Central memory CD8-positive, alpha-beta T cell (primary cell): ENCODE measurements at places on chromosomes 2 and 18.

- no peak overlapping the region for H3K27ac ChIP-seq
- H3K4me3 ChIP-seq: no peak overlapping the region
- H3K4me1 ChIP-seq: no peaks in the 10 kb centered on the region
- H3K27me3 ChIP-seq: no peaks in the 10 kb centered on the region
- H3K36me3 ChIP-seq: peaks cover 2% of the 10 kb centered on the region
- no peak for DNase-seq
Measured at GRCh38 chr2:97267411-97268074, 154.6 kb downstream of the ANKRD36 start.

GRCh38 chr18:14086458-14087231 is 45.6 kb downstream of the ZNF519 start:
- H3K4me3 ChIP-seq: no peak overlapping the region
- H3K27me3 ChIP-seq: no peaks in the 10 kb centered on the region
- H3K36me3 ChIP-seq: no peaks in the 10 kb centered on the region
- H3K4me1 ChIP-seq: no peaks in the 10 kb centered on the region

GRCh38 chr2:217790681-217791392 is 212.0 kb downstream of the TNS1 start:
- H3K4me3 ChIP-seq: peak overlapping the region; percentile 66
- no peak for DNase-seq
- peaks cover 26% of the 10 kb centered on the region for H3K4me1 ChIP-seq
- peaks cover 2% of the 10 kb centered on the region for H3K36me3 ChIP-seq
- H3K27me3 ChIP-seq: peaks cover 9% of the 10 kb centered on the region

- no peaks in the 10 kb centered on the region for H3K4me1 ChIP-seq
- no peaks in the 10 kb centered on the region for H3K27me3 ChIP-seq
- DNase-seq: no peak
- H3K36me3 ChIP-seq: no peaks in the 10 kb centered on the region
- H3K4me3 ChIP-seq: no peak overlapping the region
Measured at GRCh38 chr2:163778045-163778781, 42.4 kb upstream of the FIGN start.

DNA sequence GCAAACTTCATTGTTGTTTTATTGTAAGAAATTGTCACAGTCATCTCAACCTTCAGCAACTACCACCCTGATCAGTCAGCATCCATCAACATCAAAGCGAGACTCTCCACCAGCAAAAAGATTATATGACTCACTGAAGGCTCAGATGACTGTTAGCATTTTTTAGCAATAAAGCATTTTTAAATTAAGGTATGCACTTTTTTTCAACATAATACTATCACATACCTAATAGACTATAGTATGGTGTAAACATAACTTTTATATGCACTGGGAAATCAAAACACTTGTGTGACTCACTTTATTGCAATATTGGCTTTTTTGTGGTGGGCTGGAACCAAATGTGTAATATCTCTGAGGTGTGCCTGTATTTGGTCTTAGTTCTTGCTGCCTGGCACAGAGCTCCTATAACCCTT is 15.6 kb downstream of the SCN1A start:
- H3K36me3 ChIP-seq: no peaks in the 10 kb centered on the region
- H3K27me3 ChIP-seq: no peaks in the 10 kb centered on the region
- DNase-seq: no peak

GRCh38 chr2:138193416-138194213 is 229.3 kb downstream of the HNMT start:
- no peaks in the 10 kb centered on the region for H3K36me3 ChIP-seq
- H3K4me3 ChIP-seq: no peak overlapping the region
- no peaks in the 10 kb centered on the region for H3K4me1 ChIP-seq
- no peak overlapping the region for H3K27ac ChIP-seq
- H3K27me3 ChIP-seq: no peaks in the 10 kb centered on the region
- DNase-seq: no peak

GRCh38 chr18:35131387-35132020 is 90.3 kb downstream of the MAPRE2 start:
- H3K36me3 ChIP-seq: peaks cover 43% of the 10 kb centered on the region
- peaks cover 8% of the 10 kb centered on the region for H3K4me1 ChIP-seq
- H3K27me3 ChIP-seq: no peaks in the 10 kb centered on the region
- no peak for DNase-seq
- peak overlapping the region; percentile 80 for H3K27ac ChIP-seq
- no peak overlapping the region for H3K4me3 ChIP-seq

DNA sequence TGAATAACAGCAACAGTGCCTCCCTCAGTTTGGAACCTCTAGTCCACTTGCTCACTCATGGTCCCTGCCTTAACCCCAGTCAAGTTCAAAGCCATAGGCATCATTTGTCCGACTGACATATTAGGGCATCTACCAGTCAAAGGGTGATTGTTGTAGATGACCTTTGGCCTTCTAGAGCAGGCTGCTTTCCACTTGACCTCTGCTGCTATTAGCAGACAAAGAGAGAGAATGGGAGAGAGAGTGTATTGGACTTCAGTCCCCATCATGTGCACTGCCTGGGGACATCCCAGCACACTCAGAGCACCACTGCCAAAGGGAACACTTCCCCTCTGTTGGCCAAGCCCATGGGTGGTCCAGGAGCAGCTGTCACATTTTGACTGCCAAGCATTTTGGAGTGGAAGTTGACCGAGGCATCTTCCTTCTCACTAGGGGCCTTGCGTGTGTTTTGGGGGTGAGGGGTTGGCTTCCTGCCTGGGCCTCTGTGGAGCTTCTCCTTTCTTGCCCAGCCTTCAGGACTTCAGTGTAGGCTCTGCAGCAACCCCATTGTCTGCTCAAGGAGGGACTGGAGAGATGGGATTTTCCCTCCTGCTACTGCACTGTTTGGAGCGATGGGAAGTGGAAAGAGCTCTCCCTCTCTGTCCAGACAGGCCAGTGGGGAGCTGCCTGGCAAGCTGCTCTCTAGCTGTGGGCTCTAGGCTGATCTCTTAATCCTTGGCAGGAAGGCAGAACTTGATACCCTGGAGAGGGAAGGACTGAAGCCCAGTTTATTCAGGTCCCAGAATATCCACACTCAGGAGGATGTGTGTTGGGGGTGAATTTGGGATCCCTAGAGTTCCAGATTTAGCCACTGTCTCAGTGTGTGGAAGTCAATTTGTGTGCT is 68.1 kb downstream of the TMEM247 start:
- no peak for DNase-seq
- H3K36me3 ChIP-seq: peaks cover 17% of the 10 kb centered on the region
- peaks cover 75% of the 10 kb centered on the region for H3K4me1 ChIP-seq

DNA sequence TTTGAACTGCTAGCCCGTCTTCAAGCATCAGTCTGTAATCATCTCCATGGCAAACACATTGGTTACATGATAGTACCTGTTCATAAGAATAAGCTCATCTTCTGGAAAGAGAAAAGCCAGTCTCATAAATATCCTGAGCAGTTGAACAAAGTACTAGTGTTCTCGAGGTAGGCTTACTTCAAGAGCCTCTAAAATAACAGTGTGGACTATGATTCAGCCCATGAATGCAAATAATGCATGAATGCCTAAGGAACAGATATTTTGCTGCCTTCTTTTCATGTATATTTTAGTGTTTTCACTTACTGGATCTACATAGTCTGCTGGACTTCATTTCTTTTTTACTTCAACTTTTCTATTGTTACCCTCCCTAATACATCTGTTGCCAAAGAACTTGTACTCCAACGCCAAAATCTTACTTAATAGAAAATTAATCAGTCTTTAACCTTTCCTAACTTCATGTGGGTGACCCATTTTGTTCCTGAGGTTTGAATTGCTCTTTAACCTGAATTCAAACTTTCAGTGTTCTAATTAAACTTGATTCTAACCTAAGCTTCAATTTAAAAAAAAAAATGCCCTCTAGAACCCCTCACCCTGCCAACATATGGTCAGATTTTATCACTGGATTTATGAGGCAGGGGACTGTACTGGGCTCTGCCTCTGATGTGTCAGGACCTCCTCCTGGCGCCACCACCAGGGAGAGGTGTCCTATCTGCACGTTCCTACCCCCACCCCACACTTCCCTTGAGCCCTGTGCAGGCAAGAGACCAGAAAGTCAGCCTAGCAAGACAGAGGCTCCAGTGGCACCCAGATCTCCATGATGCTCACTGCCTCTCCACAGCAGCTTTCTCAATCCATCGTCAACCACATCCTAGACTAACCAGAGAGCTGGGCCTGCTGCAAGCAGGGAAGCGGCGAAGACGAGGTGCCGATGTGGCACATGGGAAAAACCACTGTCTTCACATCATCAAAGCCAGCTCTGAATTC is 264.7 kb upstream of the ID2 start:
- no peaks in the 10 kb centered on the region for H3K36me3 ChIP-seq
- H3K4me3 ChIP-seq: no peak overlapping the region
- H3K27me3 ChIP-seq: no peaks in the 10 kb centered on the region
- no peaks in the 10 kb centered on the region for H3K4me1 ChIP-seq

GRCh38 chr2:186457908-186458307 is 28.2 kb upstream of the ZC3H15 start:
- H3K27me3 ChIP-seq: no peaks in the 10 kb centered on the region
- no peak overlapping the region for H3K4me3 ChIP-seq
- H3K36me3 ChIP-seq: peaks cover 4% of the 10 kb centered on the region
- H3K27ac ChIP-seq: no peak overlapping the region
- no peak for DNase-seq

GRCh38 chr18:67068608-67069007 is 447.9 kb downstream of the DSEL start:
- no peaks in the 10 kb centered on the region for H3K36me3 ChIP-seq
- no peak overlapping the region for H3K4me3 ChIP-seq
- no peaks in the 10 kb centered on the region for H3K4me1 ChIP-seq
- no peak for DNase-seq

GRCh38 chr2:241000831-241001321 is 2.5 kb downstream of the SNED1 start:
- no peak overlapping the region for H3K27ac ChIP-seq
- peaks cover 1% of the 10 kb centered on the region for H3K36me3 ChIP-seq
- H3K27me3 ChIP-seq: peaks cover 32% of the 10 kb centered on the region
- H3K4me3 ChIP-seq: peak overlapping the region; percentile 17
- no peak for DNase-seq

GRCh38 chr2:74944987-74945787 is 13.3 kb upstream of the POLE4 start:
- peaks cover 6% of the 10 kb centered on the region for H3K36me3 ChIP-seq
- no peak overlapping the region for H3K27ac ChIP-seq
- H3K27me3 ChIP-seq: no peaks in the 10 kb centered on the region
- no peaks in the 10 kb centered on the region for H3K4me1 ChIP-seq
- no peak for DNase-seq

DNA sequence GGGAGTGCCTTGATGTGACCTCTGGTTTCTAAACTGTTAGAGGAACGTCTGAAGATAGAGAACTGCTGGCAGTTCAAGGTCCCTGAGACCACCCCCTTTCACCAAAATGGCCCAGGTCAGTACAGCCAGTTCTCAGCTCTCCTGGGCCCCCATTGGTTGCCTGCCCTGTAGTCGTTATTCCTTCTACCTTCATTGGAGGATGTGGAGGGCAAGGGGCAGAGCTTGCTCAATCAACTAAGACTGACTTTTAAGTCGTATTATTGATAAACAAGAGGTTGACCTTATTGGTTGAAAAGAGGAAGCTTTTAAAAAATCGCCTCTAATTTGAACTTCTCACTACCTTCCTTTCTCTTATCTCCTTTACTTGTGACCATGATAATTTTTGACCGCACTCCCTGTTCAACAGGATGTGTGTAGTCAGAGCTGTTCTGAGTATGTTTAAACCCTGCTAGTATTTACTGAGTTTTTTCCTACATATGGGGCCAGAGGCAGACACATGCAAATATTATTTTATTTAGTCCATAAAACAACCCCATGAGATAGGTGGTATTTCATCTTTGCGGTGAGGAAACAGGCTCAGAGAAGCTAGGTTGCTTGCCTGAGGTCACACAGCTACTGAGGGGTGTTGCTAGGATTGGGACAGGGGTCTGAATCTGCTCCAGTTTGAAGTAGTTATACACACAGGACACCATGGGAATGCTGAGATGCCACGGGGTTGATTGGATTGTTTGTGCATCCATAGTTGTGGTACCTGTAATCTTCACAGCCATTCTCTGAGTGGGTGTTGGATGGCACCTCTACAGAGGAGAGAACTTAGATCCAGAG is 65.9 kb downstream of the TMEM247 start:
- no peak for DNase-seq
- H3K27ac ChIP-seq: peak overlapping the region; percentile 92
- peaks cover 19% of the 10 kb centered on the region for H3K36me3 ChIP-seq
- no peaks in the 10 kb centered on the region for H3K27me3 ChIP-seq

DNA sequence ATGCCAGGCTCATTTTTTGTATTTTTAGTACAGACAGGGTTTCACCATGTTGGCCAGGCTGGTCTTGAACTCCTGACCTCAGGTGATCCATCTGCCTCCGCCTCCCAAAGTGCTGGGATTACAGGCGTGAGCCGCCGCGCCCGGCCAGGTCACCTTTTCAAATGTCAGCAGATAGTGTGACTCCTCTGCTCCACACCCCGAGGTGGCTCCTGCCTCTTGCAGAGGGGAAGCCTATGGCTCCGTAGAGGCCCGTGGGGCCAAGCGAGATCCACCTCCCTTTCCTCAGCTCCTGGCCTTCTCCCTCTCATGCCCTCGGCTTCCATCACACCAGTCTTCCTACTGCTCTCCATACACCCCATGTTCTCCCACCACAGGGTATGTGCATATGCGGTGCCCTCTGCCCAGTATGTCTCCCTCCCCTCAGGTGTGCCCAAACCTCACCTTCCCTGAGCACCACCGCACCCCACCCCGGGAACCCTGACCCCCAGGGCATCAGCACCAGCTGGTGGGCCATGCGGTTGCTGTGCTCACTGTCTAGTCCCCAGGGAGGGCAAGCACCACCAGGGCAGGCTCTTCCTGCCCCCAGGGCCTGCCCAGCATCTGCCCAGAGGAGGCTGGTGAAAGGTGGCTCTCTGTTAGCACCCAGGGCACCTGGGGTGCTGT is 10.7 kb downstream of the GPR17 start:
- DNase-seq: no peak
- H3K4me3 ChIP-seq: no peak overlapping the region
- H3K27me3 ChIP-seq: peaks cover 30% of the 10 kb centered on the region

- H3K4me1 ChIP-seq: no peaks in the 10 kb centered on the region
- DNase-seq: no peak
- H3K27me3 ChIP-seq: peaks cover 16% of the 10 kb centered on the region
Measured at GRCh38 chr2:216971593-216971992, 111.7 kb upstream of the TNP1 start.

GRCh38 chr2:235675678-235676535 is 182.1 kb downstream of the AGAP1 start:
- H3K27ac ChIP-seq: no peak overlapping the region
- no peak for DNase-seq
- H3K36me3 ChIP-seq: peaks cover 2% of the 10 kb centered on the region
- no peak overlapping the region for H3K4me3 ChIP-seq
- peaks cover 18% of the 10 kb centered on the region for H3K4me1 ChIP-seq
